ENCODE measurements at places on chromosomes 6 and 20. TPM values are rescaled to one million over a fixed set of nuclear protein-coding genes. Genes with fewer than 3 reads are reported as not detected.

DNA sequence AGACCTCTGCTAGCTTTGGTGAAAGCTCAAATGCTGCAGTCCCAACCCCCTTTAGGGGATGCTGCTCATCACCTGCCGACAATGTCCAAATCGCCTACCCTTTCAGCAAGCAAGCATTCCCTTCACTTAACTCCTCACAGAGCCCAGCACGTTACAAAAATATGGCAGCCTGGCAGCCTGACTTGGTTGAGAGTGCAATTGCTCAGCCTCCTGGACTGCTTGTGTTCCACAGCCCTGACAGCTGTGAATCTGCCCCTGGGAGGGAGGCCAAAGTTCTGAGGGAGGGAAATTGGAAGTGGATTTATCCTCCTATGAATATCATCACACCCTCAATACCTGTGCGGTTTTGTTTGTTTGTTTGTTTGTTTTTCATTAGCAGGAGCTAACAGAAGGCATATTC is 231.0 kb downstream of the HIVEP2 start:
- no peak for DNase-seq

DNA sequence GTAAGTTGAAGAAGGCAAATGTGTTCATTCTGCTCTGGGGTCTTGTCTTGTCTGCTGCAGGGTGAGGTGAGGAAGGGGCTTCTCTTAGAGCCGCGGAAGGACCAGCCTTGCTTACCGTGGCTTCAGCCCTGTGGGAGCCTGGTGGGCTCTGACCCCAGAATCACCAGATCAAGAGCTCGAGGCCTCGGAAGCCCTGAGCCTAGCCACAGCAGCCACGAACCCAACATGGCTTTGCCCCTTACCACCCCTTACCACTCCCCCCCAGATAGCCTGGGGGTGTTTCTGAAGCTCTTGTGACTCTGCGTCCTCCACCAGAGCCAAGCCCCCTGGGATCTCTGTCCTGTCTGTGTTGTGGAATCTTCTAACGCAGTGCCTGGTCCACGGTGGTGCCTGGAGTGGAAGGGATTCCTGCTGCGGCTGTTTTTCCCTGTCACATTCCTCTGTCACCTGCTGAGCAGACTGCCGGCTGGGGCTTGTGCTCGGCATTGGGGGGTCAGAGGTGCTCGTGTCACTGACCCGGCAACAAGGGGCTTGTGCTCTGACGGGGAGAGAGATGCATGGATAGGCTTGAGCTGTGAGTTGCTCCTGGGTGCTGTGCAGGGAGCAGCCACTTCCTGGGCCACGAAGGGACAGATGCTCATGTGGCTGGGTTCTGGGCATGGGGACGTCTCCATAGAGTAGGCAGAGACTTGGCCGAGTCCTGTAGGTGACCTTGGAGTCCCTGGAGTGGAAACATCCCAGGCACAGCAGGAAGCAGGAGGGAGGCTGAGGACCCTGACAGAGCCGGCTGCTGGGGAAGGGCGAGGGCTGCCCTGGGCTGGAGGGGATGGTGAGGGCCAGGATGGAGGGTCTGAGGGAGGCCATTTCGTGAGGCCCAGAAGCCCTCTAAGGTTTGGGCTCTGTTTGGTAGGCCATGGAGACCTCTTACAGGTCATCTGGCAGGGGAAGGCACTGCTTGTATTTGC is 316.0 kb downstream of the QKI start:
- no peak for DNase-seq

DNA sequence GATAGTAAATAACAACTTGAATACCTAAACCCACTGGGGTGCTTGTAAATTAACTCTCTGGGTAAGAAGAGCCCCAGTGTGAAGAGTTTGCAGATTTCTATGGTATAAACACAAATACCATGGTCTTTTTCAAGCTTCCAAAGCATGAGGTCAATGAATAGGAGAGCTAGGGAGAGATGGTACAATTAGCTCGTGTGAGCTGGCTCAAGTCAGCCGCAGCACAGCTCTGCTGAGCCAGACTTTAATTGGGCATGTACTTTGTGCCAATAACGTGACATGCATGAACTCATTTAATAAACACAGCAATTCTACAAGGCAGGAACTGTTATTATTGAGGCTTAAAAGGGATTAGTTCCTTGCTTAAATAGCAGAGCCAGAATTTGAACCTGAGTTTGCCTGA is 684.2 kb downstream of the KIF16B start:
- no peak for DNase-seq

DNA sequence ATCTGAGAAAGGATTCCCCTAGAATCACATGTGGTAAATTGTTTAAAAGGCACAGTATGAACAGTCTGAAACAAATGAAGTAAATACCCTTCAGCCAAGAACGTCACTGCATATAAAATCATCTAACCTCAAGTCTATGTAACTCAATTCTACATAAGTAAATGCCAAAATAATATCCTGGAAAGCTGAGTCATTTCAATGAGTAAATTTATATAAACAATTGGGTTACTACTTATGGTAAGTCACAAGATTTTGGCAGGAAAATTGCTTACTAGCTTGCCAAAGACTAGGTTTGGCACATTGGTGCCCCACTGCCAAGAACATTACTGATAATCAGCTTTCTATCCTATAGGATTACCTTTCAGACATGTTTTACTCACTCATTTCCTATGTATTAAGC is 8.4 kb downstream of the GMDS start:
- no peak for DNase-seq

GRCh38 chr20:24995741-24996448 is 3.3 kb upstream of the APMAP start:
- no peak for DNase-seq

- DNase-seq: no peak
Measured at GRCh38 chr20:51481341-51481914, 61.1 kb downstream of the NFATC2 start.

GRCh38 chr6:165837948-165838745 is 175.1 kb upstream of the PDE10A start:
- DNase-seq: no peak

DNA sequence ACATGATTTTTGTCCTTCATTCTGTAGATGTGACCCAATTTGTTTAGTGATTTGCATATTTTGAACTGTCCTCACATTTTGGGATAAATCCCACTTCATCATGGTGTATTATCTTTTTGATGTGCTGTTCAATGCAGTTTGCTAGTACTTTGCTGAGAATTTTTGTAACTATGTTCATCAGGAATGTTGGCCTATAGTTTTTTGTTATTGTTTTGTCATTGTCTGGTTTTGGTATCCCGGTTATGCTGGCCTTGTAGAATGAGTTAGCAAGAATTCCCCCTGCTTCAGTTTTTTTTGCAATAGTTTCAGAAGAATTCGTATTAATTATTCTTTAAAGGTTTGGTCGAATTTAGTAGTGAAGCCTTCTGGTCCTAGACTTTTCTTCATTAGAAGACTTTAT is 11.9 kb downstream of the KIF25 start:
- DNase-seq: no peak

DNA sequence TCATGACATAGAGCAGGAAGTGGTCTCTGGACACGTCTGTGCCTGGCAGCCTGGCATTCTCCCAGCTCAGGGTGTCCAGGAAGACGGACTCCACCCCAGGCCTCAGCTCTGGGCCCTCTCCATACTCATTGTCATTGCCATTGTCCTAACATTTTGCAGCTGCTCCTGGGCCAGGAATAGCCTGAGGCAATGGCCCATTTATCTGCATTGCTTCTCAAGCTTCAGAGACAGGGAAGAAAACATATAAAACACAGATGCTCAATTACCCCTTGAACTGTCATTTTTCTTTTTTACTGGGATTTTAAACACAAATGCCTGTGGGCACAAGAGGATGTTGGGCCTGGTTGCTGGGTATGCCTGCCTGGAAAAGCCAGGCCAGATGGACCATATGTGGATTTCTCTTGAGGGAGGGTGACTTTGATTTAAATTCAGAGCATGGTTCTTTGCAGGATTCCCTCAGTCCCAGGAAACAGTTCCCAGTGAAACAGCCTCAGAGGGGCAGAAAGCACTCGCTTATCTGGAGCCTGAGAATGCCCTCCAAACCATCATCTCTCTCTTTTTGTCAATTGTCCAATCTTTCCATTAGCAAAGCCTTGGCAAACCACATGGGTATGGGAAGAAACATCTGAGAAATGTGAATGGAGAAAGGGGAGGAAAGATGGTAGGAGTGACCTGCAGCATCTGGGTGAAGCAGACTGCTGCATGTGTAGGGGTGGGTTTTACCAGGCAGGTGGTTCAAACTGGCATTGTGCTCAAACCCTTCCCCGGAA is 17.9 kb downstream of the LAMP5 start:
- DNase-seq: no peak

DNA sequence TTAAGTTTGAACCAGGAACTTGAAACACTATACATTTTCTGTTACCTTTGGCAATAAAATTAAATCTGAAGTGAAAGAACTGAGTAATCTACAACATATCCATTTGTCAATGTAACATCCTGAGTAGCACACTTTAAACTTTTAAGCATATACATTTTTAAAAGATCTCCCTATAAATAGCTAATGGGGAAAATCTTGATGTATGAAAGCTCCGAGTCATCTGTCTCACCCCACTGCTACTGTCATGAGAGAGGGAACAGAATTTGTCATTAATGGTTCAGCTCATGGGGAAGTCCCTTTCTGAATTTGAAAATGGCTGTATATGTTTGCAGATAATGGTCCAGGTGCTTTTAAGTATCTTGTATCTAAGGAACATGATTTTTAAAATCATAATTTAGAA is 55.2 kb upstream of the NOX3 start:
- no peak for DNase-seq

DNA sequence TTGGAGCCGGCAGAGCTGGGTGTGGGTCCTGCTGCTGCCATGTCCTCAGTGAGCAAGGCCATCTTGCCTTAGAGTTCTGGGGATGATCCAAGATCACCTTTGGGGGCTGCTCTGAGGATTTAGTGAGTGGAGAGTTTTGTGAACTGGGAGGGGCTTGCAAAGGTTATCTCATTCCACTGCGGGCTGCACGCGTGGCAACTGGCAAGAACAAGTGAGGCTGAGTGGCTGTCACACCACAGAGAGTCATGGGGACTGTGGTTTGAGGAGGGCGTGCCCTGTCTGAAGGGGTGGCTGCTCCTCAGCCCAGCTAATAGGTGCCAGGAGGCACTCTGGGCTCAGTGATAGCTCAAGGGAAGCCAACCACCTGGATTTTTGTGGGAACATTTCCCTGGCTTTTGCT is 37.6 kb downstream of the TTLL9 start:
- no peak for DNase-seq

- no peak for DNase-seq
Measured at GRCh38 chr6:119446609-119447008, 97.0 kb upstream of the MAN1A1 start.

DNA sequence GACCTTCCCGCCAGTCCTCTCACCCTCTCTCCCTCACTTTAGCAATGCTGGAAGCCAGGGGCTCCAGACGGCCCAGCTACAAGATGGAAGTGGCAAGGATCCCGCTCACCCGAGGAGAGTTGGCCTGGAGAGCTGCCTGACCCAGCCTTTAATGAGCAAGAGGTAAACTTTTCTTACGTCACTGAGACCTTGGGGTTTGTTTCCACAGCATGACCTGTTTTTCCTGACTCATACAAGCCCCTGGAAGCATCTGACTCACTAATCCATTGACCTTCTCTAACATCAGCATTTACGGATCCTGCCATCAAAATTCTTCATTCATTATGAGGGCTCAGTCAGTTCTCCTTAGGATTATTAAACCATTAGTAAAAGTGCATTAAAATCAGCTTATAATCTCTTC is 120.4 kb downstream of the MYLK4 start:
- DNase-seq: no peak

GRCh38 chr20:57261457-57262251 is 4.8 kb downstream of the BMP7 start:
- no peak for DNase-seq

DNA sequence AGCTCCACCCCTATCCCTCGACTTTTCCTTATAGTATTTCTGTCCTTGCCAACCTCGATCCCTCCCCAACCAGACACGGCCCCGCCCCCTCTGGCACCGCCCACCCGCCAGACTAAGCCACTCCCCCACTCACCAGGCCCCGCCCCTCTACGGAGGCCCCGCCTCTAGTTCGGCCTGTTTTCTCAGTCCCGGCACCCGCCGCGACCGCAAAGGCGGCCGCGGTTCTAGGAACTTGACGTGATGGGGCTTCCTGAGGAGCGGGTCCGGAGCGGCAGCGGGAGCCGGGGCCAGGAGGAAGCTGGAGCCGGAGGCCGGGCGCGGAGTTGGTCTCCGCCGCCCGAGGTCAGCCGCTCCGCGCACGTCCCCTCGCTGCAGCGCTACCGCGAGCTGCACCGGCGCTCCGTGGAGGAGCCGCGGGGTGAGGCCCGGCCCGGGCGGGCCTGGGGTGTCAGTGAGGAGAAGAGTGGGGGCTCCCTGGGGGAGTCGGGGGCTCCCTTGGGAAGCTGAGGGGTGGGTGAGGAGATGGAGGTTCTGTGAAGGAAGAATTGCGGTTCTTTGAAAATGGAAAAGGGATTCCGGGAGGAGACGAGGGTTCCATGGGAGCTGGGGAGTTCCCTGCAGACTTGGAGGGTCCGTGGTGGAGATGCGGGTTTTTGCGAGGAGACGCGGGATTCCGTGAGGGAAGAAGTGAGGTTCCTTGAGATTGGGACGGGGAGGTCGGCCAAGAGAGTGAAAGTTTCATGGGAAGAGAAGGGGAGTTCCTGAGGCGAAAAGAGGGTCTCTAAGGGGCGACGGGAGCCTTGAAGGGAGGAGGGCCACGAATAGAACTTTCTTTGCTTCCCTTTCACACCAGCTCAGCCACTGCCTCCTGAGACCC is at the start of gene ACSS2:
ACSS2 (plus strand) TSS at position 207 of the 877 bp plus-strand sequence; CDS start at position 241, 34 bp downstream.
- peak; percentile 98 for DNase-seq

- DNase-seq: no peak
Measured at GRCh38 chr6:89037141-89037900, 43.2 kb upstream of the PNRC1 start.

- DNase-seq: no peak
Measured at GRCh38 chr6:41615311-41615710, 23.0 kb upstream of the MDFI start.

DNA sequence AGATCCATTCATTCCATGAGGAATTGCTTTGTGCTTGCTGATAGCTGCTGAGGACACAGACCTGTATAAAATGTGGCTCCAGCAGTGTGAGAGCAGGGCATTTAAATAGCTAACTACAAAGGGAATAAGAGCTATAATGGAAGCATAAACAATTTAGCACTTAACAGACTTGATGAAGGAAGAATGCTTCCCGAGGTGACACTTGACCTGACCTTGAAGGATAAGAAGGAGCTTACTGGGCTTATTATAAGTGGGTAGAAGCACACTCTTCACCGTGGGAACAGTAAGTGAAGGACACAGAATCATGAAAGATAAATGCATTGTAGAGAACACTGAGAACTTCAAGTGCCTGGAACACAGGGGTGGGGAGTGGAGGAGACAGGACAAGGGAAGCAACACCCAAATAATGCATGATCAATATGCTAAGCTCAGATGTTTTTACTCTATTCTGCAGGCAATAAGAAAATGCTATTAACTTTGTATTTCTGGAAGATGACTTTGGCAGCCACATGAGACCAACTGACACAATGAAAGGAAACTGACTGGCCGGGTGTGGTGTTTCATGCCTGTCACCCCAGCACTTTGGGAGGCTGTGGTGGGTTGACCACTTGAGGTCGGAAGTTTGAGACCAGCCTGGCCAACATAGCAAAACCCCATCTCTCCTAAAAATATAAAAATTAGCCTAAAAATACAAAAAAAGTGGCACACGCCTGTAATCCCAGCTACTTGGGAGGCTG is 84.2 kb downstream of the EPB41L2 start:
- no peak for DNase-seq

Gene TTK
- 2.9 TPM for total RNA-seq

Gene LTA
- total RNA-seq: not detected

Gene ERVFRD-1
- 0.32 TPM for total RNA-seq

Gene MCHR2
- total RNA-seq: not detected

Gene TAGAP
- 5.7 TPM for total RNA-seq

Gene CCN6
- total RNA-seq: not detected

Gene POU5F1
- 0.37 TPM for total RNA-seq

Gene NRN1
- 35.9 TPM for total RNA-seq

Gene ALDH8A1
- total RNA-seq: 3.0 TPM

Gene UST
- 9.2 TPM for total RNA-seq

Gene KHDC1L
- not detected for total RNA-seq
